ENCODE measurements at places on chromosomes 1 and 21. TPM values are rescaled to one million over a fixed set of nuclear protein-coding genes. Genes with fewer than 3 reads are reported as not detected.

The LSS gene
- total RNA-seq, result 41.4 TPM

The KIF17 gene
- total RNA-seq, result 2.0 TPM

The FAM151A gene
- total RNA-seq, result 0.16 TPM

The SHISAL2A gene
- total RNA-seq, result 0.15 TPM

The INSRR gene
- total RNA-seq, result 0.33 TPM

The NIBAN1 gene
- total RNA-seq, result 44.2 TPM

The NDUFS5 gene
- 299 TPM for total RNA-seq

The CD2 gene
- total RNA-seq, result 3.5 TPM

The IFNLR1 gene
- total RNA-seq, result 3.9 TPM

The UBL4B gene
- total RNA-seq, result 0.29 TPM

DNA sequence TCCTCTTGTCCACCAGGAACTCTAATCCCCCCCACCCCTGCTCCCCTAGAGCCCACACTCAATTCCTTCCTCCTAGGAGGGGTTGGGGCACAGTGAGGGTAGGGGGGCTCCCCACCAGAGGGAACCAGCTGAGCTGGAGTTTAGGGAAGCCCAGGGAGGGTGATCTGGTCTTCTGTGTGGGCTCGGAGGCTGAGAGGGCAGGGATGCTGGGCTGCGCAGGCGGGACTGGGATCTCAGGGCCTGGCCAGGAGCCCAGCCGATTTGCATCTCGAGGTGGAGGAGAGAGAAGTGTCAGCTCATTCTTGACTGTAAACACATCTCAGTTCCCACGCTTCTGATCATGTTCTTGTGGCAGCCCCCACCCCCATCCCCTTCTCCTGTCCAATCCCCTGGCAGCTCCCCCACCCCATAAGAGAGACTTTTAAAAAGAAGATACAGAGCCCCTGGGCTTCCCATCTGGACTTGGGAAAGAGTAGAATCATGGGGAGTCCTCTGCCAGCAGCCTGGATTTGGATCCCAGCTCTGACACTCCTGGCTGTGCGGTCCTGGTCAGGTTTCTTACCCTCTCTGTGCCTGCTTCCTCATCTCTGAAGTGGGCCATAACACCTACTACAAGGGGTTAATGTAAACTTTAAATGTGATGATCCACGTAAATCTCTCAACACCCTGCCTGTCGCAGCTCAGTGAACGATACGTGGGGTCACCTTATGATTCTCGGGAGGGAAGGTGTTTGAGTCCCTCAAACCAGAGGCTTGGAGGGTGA is 6.6 kb downstream of the PEAR1 start:
- peaks cover 17% of the 10 kb centered on the region for H3K4me1 ChIP-seq
- H3K27me3 ChIP-seq, result no peaks in the 10 kb centered on the region
- no peak for DNase-seq
- H3K4me3 ChIP-seq, result no peak overlapping the region

- H3K27me3 ChIP-seq, result no peaks in the 10 kb centered on the region
- H3K36me3 ChIP-seq, result no peaks in the 10 kb centered on the region
- H3K4me3 ChIP-seq, result no peak overlapping the region
- DNase-seq, result no peak
- H3K27ac ChIP-seq, result no peak overlapping the region
- no peaks in the 10 kb centered on the region for H3K4me1 ChIP-seq
Measured at GRCh38 chr1:51264451-51264850, 28.4 kb downstream of the RNF11 start.

GRCh38 chr1:186750257-186750656 is 70.0 kb upstream of the PTGS2 start:
- H3K4me3 ChIP-seq, result no peak overlapping the region
- H3K27me3 ChIP-seq, result no peaks in the 10 kb centered on the region
- H3K36me3 ChIP-seq, result no peaks in the 10 kb centered on the region
- H3K27ac ChIP-seq, result no peak overlapping the region
- DNase-seq, result no peak

DNA sequence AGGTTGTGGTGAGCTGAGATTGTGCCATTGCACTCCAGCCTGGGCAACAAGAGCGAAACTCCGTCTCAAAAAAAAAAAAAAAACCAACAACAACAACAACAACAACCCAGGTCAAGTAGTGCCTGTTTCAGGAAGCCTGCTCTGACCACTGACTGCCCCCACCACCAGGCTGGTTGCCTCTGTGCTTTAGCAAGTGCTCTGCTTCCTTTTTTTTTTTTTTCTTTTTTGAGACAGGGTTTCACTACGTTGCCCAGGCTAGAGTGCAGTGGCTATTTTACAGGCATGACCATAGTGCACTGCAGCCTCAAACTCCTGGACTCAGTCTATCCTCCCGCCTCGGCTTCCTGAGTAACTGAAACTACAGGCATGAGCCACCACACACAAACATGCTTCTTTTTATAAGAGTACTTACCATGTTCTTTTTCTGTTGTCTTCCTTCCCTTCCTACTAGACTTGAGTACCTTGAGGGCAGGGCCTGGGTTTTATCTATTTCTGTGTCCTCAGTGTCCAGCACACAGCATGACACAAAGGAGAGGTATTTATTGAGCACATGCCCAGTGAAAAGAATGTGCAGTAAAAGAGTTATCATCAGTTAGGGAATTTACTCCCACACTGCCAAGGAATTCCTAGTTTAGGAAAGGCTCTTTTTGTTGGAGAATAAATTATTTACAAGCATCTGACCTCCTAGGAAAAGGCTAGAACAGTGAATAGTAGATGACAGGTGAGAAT is 9.9 kb upstream of the COA7 start:
- H3K4me1 ChIP-seq, result no peaks in the 10 kb centered on the region
- DNase-seq, result no peak
- no peak overlapping the region for H3K27ac ChIP-seq
- H3K36me3 ChIP-seq, result no peaks in the 10 kb centered on the region

GRCh38 chr1:41776891-41777441 is 141.8 kb downstream of the HIVEP3 start:
- H3K36me3 ChIP-seq, result no peaks in the 10 kb centered on the region
- H3K27ac ChIP-seq, result peak overlapping the region; percentile 72
- no peak overlapping the region for H3K4me3 ChIP-seq
- peak; percentile 66 for DNase-seq

- no peak overlapping the region for H3K4me3 ChIP-seq
- peak; percentile 45 for DNase-seq
- H3K4me1 ChIP-seq, result peaks cover 23% of the 10 kb centered on the region
- H3K27ac ChIP-seq, result peak overlapping the region; percentile 88
- no peaks in the 10 kb centered on the region for H3K27me3 ChIP-seq
Measured at GRCh38 chr1:21932127-21932526, 5.0 kb downstream of the HSPG2 start.

- no peaks in the 10 kb centered on the region for H3K36me3 ChIP-seq
- no peak overlapping the region for H3K27ac ChIP-seq
- DNase-seq, result no peak
- H3K27me3 ChIP-seq, result no peaks in the 10 kb centered on the region
- no peak overlapping the region for H3K4me3 ChIP-seq
Measured at GRCh38 chr1:22362626-22363402, 88.8 kb upstream of the ZBTB40 start.

GRCh38 chr1:157301477-157302198 is 163.4 kb upstream of the ETV3 start:
- no peaks in the 10 kb centered on the region for H3K27me3 ChIP-seq
- no peak overlapping the region for H3K4me3 ChIP-seq
- H3K27ac ChIP-seq, result no peak overlapping the region
- H3K4me1 ChIP-seq, result no peaks in the 10 kb centered on the region
- no peak for DNase-seq

GRCh38 chr1:113895961-113896360 is 8.6 kb upstream of the BCL2L15 start:
- H3K4me3 ChIP-seq, result no peak overlapping the region
- no peaks in the 10 kb centered on the region for H3K27me3 ChIP-seq
- H3K36me3 ChIP-seq, result no peaks in the 10 kb centered on the region

DNA sequence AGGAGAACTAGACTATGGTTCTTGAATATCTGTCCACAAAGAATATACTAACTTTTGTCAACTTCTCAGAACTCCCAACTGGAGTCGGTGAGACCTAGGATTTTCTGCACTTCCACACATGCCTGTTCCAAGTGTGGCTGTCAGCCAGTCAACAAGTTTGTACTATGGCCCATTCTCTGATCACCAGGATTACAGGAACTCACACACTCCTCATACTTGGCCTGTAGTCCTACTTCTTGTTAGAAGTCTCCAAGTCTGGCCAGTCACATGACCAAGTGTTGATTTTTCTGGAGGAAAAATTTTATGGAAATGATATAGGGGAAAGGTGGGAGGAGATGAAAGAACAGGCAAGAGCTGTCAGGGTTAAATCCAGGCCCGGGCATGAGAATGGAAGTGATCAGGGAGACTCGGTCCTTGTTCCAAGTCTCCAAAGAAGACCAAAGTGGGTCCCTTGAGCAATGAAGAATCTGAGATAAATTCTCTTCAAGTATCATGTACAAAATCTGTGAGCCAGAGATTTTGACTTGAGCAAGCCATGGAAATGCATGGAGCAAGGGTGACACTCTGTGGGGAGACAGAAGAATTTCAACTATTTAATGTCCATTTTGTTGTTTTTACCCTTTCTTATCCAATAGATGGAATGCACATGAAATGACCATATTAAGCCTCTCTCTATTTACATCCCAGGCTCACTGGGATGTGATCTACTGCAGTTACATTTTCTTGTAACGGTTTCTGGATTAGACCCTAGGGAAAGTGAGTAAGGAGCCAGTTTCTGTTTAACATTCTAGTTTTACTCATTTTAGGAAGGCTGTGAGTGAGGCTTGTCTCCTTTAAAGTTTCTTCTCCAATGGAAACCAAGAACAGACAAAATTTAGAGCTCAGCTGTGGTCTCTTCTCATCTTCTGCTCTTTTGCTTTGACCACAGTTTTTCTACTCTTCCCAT is 320.9 kb downstream of the ASTN1 start:
- no peaks in the 10 kb centered on the region for H3K27me3 ChIP-seq
- no peaks in the 10 kb centered on the region for H3K36me3 ChIP-seq
- no peaks in the 10 kb centered on the region for H3K4me1 ChIP-seq
- no peak overlapping the region for H3K27ac ChIP-seq

DNA sequence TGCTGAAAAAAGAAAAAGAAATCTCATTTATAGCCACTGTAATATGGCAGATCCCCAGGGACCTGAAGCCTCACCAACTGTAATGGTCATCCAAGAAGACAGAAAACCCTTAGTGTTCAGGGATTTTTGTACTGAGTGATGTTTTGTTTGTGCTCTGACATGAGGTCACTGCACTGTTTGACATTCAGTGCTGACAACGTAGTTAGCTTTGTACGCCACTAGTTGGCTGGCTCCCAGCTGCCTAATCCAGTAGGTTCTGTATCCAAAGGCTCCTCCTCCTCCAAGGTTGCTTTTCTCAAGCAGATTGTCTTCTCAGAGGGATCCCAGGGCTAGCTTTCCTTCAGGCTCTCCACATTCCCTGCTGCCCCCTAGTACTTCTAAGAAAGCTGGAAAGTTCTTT is 9.5 kb upstream of the YRDC start:
- no peaks in the 10 kb centered on the region for H3K4me1 ChIP-seq
- H3K36me3 ChIP-seq, result peaks cover 2% of the 10 kb centered on the region
- peak overlapping the region; percentile 15 for H3K27ac ChIP-seq

GRCh38 chr1:66330722-66331141 is 203.2 kb upstream of the SGIP1 start:
- no peak for DNase-seq
- H3K27ac ChIP-seq, result peak overlapping the region; percentile 92
- no peak overlapping the region for H3K4me3 ChIP-seq

GRCh38 chr1:18481921-18482701 is 1.4 kb downstream of the KLHDC7A start:
- H3K27ac ChIP-seq, result peak overlapping the region; percentile 84
- no peak for DNase-seq
- no peaks in the 10 kb centered on the region for H3K27me3 ChIP-seq
- no peaks in the 10 kb centered on the region for H3K4me1 ChIP-seq
- no peaks in the 10 kb centered on the region for H3K36me3 ChIP-seq
- no peak overlapping the region for H3K4me3 ChIP-seq

- no peak overlapping the region for H3K27ac ChIP-seq
- no peaks in the 10 kb centered on the region for H3K27me3 ChIP-seq
- H3K4me1 ChIP-seq, result no peaks in the 10 kb centered on the region
- no peak for DNase-seq
- H3K4me3 ChIP-seq, result no peak overlapping the region
Measured at GRCh38 chr1:230537456-230537855, 104.8 kb upstream of the COG2 start.

- H3K4me3 ChIP-seq, result no peak overlapping the region
- H3K4me1 ChIP-seq, result no peaks in the 10 kb centered on the region
- H3K27me3 ChIP-seq, result no peaks in the 10 kb centered on the region
- no peaks in the 10 kb centered on the region for H3K36me3 ChIP-seq
- DNase-seq, result no peak
- H3K27ac ChIP-seq, result no peak overlapping the region
Measured at GRCh38 chr1:7554385-7555235, 216.5 kb upstream of the VAMP3 start.

DNA sequence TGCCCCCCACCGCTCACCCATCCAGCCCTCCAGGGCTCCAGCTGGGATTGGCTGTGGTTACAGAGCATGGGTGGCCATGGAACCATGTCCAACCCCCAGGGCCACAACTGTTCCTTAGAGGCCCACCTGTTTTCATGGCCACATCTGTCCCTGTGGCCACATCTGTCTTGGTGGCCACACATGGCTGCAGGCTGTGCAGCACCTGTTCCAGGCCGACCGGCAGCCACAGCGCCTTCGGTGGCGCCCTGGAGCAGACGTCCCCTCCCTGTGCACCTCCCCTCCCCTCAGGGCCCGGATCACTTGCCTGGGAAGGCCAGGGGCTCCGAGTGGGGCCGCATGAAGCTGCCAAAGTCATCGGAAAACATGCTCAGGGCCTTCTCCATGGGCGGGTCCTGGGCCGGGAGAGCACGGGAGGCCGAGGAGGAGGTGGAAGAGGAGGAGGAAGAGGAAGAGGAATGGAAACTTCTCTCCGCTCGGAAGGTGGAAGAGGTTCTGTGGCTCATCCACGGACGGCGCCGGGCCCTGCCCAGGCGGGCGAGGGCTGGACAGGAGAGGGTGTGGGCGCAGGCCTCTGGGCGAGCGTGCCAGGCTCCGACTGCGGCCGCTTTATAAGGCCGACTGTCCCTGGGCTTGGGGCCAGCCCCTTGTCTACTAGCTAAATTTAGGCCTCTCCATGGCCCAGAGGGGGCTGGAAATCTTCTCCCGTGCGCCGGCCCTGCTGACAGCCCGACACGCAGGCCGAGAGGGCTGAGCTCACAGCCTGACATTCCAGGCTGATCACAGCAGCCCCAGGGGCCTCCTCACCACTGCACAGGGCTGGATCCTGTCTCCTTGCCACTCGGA is at the start of gene HSPB7:
TSS of gene HSPB7 (minus strand) at position 583 of the 843 bp plus-strand sequence. CDS start at position 503, 80 bp downstream.
- H3K4me1 ChIP-seq, result peaks cover 9% of the 10 kb centered on the region
- peak within 1 kb of the TSS; percentile 85 for H3K27ac ChIP-seq
- H3K36me3 ChIP-seq, result no peaks in the 10 kb centered on the region
- no peaks in the 10 kb centered on the region for H3K27me3 ChIP-seq
